ENCODE measurements at places on chromosomes 6 and 20.

GRCh38 chr6:35368038-35368887 is 25.9 kb downstream of the PPARD start:
- no peak for DNase-seq

GRCh38 chr6:85421972-85422371 is 27.9 kb upstream of the NT5E start:
- no peak for DNase-seq

- no peak for DNase-seq
These were observed 616.3 kb upstream of the FLRT3 start for GRCh38 chr20:14953736-14954135.

GRCh38 chr6:169324656-169325459 is 71.2 kb upstream of the THBS2 start:
- no peak for DNase-seq

- DNase-seq, result no peak
These were observed 235.0 kb downstream of the GMPR start for GRCh38 chr6:16473184-16473907.

DNA sequence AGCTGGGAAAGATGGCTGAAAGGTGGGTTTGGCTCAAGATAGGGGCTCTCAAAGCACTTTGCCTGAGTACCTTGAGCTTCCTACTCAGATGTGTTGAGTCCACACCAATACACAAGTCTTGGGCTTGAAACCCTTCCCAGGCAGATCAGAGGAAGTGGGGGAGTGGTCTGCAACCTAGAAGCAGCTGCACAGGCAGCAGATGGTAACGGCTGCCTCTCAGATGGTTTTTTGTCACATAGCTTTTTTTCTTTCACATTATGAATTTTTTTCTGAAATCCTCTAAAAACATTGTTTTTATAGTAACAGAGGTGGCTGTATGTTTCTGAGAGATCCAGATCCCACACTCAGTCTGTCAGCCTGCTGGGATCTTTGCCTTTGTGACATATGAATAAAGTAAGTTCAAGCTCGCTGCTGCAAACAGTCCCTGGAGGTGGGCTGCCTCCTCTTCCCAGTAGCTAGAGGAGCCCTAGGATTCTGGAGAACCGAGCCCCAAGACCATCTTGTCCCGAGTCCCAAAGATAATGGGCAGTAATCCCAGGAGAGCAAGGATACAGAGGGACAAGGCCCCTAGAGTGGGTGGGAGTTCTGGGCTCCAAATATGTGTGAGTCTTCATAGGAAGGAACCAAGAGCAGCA is 97.1 kb upstream of the TOP1 start:
- no peak for DNase-seq

DNA sequence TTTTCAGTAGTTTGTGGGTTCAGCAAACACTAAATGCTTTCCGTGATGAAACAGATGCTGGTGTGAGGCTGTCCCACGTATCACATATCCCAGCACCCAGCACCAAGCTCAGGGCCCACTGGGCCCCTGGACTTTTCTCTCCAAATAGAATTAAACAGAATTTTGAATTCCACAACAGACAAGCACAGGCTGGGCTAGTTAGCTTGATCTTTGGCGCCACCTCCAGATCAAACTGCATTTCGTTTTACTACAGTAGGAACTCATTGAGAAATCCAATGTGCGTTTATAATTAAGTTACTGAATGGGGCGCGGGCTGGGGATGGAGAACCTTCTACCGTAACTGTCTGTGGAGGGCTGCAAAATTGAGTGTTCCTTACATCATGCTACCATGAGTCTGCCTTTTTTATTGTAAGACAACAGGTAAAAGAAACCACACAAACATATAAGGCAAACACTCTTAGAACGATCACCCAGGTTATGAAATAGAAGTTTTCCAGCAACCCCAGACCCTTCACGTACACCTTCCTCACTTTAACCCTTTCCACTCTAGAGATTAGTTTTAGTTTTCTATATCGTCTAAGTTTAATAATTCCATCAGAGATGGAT is 107.8 kb downstream of the ZFP64 start:
- DNase-seq, result peak; percentile 45

- no peak for DNase-seq
These were observed 15.0 kb upstream of the PRIM2 start for GRCh38 chr6:57302477-57302876.

DNA sequence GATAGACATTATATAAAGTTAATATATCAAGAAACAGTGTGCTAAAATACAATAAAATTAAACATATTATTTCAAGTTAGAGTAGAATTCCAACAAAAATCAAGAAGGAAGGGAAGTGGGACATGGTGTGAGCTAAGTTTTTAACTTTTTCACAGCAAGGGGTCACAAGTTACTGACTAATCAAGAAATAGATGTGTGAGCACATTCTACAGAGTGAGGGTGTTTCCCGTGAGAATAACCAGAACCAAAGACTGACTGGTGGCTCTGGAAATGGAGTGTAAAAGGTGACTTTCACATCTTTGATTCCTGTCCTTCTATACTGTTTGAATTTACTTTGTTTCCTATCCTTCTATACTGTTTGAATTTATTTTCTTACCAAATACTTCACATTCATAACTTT is 206.6 kb downstream of the TASP1 start:
- DNase-seq, result no peak

- DNase-seq, result no peak
These were observed 77.2 kb downstream of the LINC00237 start for GRCh38 chr20:21028921-21029320.

GRCh38 chr6:118403036-118403435 is 145.1 kb upstream of the PLN start:
- DNase-seq, result no peak

GRCh38 chr6:17932330-17932852 is 55.0 kb downstream of the KIF13A start:
- DNase-seq, result no peak

DNA sequence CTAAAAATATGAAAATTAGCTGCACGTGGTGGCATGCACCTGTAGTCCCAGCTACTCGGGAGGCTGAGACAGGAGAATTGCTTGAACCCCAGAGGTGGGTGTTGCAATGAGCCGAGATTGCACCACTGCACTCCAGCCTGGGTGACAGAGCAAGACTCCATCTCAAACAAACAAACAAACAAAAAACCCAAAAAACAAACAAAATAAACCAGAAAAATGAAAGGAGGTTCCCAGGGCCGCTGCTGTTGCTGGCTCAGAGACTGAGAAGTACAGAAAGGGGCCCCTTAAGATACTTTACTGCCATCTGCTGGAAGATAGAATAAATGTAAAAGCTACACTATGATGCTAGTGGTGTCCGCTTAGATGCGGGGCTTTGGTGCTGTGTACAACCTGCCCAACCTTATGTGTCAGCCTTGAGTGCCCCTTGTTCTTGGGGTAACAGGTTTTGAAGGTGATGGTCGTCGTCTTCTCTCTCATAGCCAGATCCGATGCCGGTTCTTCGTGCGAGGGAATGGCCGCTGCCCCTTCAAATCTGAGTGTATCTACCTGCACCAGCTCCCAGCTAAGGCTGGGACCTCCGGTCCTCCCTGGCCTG is 2.8 kb upstream of the FANCE start:
- peak; percentile 58 for DNase-seq

DNA sequence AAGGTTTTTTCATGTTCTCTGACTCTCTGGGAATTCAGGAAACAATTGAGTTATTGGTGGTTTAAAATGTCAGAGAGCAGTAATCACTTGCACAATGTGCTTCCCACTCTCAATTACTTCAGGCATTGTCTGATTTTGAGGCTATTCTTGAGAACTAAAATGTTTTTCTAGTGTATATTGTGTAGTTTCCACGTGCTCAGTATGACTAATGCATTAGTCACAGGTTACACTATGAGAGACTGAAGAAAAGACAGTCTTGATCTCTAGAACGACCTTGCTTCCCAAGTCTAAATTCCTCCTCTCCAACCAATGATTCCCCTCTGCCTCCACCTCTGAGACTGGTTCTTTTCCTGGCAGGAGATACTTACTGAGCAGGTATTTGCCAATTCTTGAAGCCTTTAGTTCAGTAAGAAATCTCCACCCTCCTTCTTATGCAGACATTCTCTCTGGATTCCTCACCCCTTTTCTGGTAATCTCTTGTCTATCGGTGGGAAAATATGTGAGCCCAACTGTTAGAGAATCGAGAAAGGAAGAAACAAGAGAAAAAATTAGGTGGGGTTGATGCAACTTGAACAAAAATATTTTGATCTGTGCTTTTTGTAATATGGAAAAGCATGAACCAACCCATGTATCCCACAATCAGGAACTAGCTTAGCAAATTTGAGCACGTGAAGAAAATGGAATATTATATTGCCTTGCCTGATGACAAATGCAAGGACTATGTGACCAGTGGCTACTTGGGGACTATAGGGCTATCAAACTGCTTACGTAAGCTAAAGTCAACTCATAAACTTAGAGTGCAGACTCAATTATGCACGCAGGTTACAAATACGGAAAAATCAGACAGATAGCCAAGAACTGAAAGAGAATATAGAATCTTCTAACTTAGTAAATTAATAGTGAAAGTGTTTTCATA is 61.1 kb upstream of the SLC22A16 start:
- DNase-seq, result peak; percentile 77

DNA sequence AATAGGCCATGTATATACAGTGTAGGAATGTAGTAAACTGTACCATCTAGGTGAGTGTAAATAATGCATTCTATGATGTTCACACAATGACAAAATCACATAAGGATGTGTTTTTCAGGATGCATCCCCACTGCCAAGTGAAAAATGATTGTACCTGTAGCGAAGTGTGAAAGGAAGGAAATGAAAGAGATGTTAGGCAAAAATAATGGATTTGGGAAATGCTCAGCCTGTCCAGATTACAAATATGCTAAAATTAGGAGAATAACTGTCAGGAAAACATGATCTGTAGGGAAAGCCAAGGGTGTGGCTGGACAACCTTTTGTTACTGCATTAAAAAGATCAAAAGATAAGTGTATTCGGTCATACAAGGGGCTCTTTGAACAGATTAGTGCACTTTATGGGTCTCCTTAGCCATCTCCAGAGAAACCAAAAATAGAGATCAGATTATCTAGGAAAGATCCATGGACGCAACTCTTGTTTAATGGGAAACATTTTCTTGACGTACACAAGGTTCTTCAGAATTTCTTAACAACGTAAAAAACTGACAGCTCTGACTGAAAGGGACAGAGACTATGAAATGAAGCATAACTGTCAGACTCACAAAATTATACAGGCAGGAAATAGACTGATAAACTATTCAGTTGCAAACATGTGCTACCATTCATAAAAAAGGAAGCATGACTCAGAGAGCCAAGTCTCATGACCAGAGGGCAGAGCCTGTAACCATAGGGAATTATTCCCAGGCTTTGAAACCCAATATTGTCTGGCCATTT is 253.6 kb upstream of the RAB32 start:
- DNase-seq, result no peak

- DNase-seq, result no peak
These were observed 138.0 kb upstream of the TBX18 start for GRCh38 chr6:84902354-84902928.

- DNase-seq, result no peak
These were observed 21.9 kb downstream of the BCL2L1 start for GRCh38 chr20:31700747-31701146.

DNA sequence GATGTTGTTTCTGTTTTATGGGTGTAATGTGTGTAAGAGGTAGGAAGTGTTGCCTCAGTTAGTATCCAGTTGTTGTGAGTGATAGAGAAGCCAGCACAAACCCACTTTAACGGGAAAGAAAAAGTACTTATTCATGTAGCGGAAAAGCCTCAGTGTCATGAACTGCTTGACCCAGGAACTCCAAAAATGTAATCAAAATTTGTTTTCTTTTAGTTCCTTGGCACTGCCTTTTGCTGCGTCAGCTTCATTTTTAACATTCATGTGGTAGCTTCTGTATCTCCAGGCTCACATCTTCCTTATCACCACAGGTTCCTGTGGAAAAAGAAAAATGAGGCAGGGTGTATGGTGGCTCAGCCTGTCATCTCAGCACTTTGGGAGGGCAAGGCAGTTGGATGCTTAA is 46.4 kb upstream of the CCDC28A start:
- DNase-seq, result no peak

- peak; percentile 26 for DNase-seq
These were observed 181.2 kb upstream of the CCN2 start for GRCh38 chr6:132132422-132132821.

DNA sequence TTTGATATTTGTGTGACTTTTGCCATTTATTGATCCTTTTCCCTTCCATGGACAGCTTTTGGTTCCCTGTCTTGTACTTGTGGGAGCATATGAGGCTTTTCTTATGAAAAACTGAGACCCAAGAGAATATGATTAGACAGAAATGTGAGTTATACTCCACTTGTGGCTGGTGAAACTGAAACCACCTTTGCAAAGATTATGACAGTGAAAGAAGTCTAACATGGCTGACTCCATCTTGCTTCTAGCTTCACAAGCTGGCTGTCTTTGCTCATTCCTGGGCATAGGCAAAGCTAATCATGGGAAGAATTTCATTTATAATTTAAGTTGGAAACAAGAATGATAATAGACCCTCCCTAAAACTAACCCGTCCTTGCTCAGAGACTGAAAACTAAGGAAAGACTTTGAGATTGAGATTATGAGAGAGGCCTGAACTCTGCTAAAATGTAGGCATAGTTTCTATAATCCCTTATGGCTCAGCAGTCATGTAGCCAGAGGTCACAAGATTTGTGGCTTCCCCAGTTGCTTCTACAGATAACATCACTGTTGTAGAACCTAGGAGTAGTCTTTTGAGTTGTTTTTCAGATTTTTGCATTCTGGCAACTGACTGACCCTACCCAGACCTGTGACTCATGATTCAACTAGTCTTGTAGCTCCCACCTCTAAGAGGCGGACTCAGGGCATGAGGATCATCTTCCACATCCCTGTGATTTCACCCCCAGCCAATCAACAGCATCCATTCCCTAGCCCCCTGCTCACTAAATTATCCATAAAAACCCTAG is 50.9 kb upstream of the CD2AP start:
- no peak for DNase-seq

GRCh38 chr6:124203101-124203811 is 399.6 kb downstream of the NKAIN2 start:
- no peak for DNase-seq

DNA sequence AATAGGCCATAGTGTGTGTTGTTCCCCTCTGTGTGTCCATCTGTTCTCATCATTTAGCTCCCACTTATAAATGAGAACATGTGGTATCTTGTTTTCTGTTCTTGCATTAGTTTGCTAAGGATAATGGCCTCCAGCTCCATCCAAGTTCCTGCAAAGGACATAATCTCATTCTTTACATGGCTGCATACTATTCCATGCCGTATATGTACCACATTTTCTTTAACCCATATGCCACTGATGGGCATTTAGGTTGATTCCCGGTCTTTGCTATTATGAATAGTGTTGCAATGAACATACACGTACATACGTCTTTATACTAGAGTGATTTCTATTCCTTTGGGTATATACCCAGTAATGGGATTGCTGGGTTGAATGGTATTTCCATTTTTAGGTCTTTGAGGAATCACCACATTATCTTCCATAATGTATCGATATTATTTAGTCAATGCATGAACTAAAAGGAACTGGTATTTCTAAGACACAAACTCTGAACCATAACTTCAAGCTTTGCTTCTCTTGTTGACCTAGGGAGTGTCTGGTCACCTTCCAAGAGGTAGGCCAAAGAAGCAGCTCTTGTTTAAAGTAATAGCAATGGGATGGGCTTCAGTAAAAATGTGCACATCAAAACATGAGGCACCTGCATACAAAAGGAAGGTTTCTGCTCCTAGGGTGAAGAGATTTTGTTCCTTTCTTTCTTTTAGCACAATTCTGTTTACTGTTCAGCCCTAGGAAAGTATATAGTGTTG is 343.0 kb upstream of the ARID1B start:
- DNase-seq, result no peak
